ENCODE measurements at places on chromosomes 7 and 10. TPM values are rescaled to one million over a fixed set of nuclear protein-coding genes. Genes with fewer than 3 reads are reported as not detected.

Gene ERCC6
- 32.0 TPM for total RNA-seq

- DNase-seq, result no peak
Measured at GRCh38 chr7:124655990-124656389, 109.6 kb downstream of the GPR37 start.

DNA sequence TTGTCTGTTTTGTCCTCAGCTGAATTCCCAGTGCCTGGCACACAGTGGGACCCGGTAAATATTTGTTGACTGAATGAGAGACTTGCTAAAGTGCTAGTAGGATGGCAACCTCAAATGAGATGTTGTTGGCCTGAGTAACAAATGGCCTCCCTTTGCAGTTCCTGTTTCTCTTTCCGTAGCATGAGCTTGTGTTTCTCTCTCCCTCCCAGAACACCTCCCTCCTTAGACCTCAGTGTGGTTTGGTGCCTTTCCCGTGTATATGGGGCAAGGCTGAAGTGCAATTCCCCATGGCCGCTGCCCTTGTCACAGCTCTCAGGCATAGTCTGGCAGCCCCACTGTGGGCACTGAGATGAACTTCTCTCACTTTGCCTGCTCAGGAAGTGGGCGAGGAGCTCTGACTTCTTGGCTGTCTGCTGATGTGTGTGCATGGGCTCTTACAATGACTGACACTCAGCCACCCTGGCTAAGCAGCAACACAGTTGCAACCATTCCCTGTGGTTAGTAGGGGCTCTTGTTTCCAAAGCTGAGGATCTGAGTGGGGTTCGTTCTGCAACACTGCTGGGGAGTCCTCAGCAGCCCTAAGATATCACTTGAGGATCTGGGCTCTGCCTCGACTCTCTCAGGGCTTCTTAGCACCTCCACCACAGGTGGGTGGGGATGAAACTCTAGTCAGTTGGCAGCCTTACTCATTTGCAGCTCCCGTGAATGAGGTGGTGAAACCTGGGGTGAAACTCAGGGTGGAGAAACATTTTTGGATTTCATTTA is 136.1 kb downstream of the ICA1 start:
- no peak for DNase-seq

DNA sequence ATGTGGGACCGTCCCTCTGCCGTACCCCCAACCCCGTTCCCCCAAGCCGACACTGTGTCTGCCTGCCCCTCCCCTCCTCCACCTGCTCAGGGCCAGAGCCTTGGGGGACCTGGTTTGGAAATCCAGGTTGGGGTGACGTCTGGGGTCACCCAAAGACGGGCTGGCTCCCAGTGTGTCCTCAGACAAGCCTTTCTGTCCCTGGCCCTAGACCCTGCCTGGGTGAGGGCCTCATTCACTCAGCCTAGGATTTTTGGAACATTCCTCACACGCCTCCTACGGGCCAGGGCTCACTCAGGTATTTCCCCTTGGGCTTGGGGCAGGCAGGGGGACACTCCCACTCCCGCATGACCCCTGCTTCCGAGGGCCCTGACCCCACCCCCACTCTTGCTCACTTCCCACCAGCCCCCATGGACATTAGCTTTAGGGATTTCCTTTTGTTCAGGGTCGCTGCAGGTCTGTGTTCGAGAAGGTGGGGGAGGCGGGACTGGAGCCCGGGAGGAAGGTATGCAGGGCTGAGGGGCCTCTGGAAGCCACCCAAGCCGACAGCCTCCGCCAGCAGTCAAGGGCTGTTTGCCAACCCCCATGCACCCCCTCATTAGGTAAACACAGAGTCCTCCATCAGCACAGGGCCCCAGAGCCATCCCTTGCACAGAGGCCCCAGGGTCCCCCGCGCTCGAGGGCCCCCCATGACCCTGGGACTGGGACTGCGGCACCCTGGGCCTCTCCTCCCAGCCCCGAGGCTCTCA is 35.1 kb downstream of the PDGFA start:
- DNase-seq, result no peak

- no peak for DNase-seq
Measured at GRCh38 chr10:96588616-96589419, 2.0 kb upstream of the TM9SF3 start.

Gene AMPH
- total RNA-seq, result not detected

GRCh38 chr7:116328161-116328560 is 117.8 kb downstream of the TES start:
- DNase-seq, result no peak

Gene CHST15
- total RNA-seq, result 26.7 TPM

GRCh38 chr7:46525876-46526275 is 604.8 kb upstream of the IGFBP3 start:
- DNase-seq, result no peak

DNA sequence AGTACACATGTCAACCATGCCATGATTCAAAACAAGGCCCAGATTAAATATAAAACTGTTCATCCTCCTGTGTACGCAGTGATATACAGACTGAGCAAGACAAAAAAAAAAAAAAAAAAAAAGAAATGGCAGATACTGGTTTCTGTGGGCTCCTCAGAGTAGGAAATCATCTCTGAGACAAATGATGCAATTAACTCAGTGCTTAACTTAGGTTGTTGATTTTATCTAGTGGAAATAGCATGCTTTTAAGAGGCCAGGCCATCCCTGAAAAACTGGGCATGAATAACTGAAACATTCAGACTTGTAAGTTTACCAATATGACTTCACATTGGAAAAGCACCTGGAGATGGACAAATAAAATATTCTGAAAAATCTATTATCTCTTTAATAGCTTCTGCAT is 69.0 kb downstream of the DKK1 start:
- DNase-seq, result no peak

DNA sequence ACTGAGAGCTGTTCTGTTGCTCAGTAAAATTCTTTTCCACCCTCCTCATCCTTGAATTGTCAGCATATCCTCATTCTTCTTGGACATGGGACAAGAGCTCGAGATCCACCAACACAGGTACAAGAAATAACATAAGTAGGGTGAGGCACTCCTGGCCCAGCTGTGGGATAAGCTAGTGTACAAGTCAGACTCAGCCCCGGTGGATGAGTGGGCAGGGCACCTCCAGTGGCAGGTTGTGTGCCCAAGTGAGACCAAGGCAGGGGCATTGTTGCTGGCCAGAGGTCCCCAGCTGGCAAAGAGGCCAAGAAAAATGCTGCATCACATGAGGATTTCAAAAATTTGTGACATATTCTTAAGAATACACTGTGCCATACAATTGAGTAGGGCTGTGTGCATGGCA is 402.0 kb upstream of the ZWINT start:
- no peak for DNase-seq

Gene STAMBPL1
- 0.54 TPM for total RNA-seq

DNA sequence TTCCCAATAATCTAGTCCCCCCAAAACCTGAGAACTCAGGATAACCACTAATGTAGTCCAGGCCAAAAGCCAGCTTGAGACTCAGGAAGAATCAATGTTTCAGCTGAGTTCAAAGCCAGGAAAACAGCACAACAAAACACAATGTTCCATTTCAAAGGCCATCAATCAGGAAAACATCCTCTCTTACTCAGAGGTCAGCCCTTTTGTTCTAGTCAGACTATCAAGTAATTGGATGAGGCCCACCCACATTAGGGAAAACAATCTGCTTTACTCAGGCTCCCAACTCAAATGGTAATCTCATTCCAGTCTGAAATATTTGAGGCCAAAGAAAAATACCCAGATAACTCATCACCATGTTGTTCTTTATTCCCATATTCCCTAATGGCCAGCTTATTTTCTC is 152.2 kb downstream of the SDHAF3 start:
- DNase-seq, result no peak

Gene BNIP3
- 16.5 TPM for total RNA-seq

GRCh38 chr10:78205457-78206016 is 171.9 kb downstream of the RPS24 start:
- DNase-seq, result no peak

- DNase-seq, result no peak
Measured at GRCh38 chr7:146319629-146320028, 203.0 kb downstream of the CNTNAP2 start.

GRCh38 chr7:54769203-54769602 is 10.2 kb upstream of the SEC61G start:
- no peak for DNase-seq

DNA sequence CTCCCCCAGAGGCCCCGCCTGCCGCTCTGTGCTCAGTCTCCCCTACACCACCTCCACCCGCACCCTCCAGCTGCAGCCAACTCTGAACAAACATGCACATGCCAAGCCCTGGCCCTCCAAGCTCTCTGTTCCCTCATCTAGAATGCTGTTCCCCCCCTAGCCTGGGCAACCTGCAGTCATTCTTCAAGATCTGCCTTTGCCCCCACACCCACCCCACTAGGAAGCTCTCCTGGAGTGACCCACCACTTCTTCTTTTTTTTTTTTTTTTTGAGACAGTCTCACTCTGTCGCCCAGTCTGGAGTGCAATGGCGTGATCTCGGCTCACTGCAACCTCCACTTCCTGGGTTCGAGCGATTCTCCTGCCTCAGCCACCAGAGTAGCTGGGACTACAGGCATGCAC is 13.7 kb downstream of the MYL10 start:
- DNase-seq, result no peak

Gene ZNHIT1
- 64.0 TPM for total RNA-seq

DNA sequence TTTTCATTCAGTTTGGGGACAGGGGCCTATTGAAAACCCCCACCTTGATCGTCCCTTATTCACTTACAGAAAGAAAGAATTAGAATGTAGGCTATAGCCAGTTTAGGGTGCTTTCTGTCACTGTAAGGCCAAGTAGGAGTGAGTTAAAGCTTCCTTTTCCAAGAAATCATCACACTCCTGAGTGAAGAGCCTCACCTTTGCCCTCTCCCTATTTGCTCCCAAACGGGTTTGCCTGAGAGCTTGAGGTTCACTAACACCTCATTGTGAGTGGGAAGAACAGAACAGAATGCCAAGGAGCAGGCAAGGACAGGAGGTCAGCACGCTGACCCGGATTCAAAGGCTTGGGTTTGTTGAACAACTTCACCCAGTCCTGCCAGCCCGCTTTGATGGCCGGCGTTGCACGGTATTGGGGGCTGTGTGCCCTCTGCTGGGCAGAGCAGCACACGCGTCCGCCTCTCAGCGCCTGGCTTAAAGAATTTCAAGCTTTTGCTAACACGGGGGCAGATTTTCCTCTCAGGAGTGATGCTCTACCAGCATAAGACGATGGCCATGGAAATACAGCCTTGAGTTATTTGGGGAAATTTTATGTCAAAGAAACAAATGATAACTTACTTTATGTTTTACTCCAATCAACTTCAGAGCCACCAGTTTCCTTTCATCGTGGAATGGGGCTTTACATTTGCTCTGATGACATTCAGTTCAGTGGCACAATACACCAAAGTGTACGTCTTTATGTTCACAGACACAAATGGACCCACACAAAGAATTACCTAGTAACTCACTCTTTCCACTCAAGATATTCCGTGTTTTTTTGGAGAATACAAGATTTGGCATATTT is 470.0 kb downstream of the SUGCT start:
- DNase-seq, result peak; percentile 47

GRCh38 chr7:139768249-139768824 is 9.5 kb downstream of the HIPK2 start:
- no peak for DNase-seq

Data from Caco-2 (cell line).